ENCODE measurements at places on chromosomes 6 and 20.

DNA sequence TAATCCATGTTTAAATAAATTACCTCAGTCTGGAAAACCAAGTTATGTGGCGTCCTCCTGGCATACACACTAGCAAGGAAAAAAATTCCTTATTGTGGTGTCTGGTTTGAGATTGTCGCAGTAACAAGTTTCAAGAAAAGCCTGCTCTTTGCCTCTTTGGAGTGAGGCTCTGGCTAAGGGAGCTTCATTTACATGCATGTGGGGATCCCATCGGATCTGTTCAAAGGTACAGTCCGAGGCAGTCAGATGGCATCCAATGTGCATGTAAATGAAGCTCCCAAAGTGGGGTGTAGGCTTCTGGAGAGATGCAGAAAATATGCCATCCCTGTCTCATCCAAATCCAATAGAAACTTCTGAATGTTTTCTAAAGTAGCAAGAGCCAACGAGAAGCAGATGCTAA is 199.5 kb upstream of the FBXL4 start:
- no peak for DNase-seq

DNA sequence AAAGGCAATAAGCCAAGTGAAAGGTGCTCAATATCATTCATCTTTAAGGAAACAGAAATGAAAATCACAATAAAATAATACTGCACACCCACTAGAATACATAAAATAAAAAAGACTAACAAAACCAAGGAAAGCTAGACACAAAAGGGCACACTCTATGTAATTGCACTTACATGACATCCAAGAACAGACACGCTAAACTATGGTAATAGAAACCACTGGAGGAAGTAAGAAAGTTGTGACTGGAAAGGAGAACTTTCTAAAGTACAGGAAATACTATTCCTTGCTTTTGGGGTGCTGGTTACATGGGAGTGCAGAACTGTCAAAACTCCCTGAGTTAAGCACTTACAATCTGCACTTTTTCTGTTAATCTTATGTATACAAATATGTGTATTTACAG is 253.7 kb upstream of the RUNX2 start:
- DNase-seq: no peak

DNA sequence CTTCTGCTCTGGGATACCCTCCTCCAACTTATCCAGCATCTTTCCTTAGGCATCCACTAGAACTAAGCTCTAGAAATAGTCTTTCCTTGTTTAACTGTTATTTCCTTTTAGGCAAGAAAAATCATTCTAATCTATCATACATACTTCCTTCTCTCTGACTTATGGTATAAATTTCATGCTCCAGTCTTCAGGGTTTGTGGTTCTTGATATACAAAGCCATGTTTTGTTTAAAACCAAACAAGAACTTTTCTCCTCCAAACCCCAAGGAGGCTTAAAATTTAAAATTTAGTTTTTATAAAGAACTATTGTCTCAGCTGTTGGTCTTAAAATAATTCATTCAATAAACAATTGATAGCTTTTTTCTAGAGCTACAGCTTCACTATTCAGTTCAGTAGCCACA is 77.2 kb downstream of the CD164 start:
- DNase-seq: no peak

GRCh38 chr20:2691663-2692035 is 931 bp upstream of the EBF4 start:
- DNase-seq: no peak

DNA sequence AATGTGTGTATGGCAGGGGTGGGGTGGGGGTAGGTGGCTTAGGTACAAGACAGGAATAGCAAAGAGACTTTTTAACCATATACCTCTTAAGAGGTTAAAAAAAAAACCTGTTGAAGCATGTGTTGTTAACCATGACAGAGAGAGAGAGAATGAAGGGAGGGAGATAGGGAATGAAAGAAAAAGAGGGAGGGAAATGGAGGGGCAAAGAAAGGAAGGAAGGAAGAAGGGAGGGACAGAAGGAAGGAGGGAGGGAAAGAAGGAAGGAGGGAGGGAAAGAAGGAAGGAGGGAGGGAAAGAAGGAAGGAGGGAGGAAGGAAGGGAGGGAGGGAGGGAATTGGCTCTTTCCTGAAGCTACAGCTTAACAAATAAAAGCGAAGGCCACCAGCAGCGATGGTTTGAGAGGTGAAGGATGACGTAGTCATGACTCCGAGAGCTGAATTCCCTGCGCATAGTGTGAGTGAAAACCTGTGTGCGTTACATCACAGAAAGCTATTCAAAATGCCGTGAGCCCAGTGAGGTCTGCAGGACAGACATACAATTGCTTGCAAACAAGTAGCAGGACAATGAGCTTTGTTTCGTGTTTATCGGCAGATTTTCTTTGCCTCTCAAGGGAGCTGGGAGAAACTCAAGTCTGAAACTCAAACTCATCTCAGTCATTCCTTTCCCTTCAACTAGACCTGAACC is 88.6 kb upstream of the NEDD9 start:
- no peak for DNase-seq

DNA sequence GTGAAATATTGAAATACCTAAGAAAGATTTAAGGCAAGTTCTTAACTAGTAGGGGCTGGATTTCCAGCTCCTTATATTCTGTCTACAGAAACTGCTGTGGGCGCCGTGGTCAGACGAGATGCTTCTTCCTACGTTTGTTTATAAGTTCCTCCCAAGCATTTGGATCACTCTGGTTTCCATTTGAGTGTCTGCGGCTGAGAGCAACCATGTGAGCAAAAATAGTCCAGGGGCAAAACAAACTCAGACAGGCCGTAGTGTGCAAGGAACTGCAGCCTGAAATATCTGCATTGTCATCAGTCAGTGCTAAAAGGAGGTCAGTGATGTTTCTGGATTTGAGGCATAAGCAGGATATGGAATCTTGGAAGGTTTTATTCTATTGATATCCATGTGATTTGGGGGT is 485.9 kb upstream of the JAG1 start:
- no peak for DNase-seq

GRCh38 chr20:12790859-12791258 is 217.9 kb upstream of the SPTLC3 start:
- DNase-seq: no peak

- DNase-seq: no peak
These were observed 6.1 kb downstream of the UBD start for GRCh38 chr6:29553268-29554057.

- DNase-seq: peak; percentile 90
These were observed 60.4 kb upstream of the KLHL31 start for GRCh38 chr6:53725791-53726575.

- DNase-seq: no peak
These were observed 22.0 kb upstream of the MAFB start for GRCh38 chr20:40711079-40711478.

All from HT-29 (cell line).